Activated T-helper 1 cell treated with anti-CD3 and anti-CD28 coated beads, Interleukin-2, amount 50 U/mL, for 16 hours (primary cell): ENCODE measurements at places on chromosomes 5 and 9.
A peak's percentile ranks its signal among the peaks of the same experiment; 100 is the strongest.

DNA sequence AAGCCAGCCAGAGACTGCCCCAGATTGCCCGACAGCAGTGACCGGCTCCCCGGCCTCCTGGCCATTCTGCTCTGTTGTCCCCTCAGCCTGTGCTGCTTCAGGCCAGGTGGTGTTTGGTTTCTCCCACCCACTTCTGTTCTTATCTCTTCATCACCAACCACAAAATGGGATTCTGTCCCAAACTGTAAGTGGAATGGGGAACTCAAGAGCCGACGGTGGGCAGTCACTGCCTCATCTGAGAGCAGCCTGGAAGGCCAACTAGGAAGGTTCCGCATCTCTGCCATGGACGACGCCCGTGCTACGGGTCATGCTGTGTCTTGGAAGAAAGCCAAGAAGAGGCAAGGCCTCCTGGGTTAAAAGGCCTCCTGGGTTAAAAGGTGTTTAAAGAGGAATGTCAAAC is 219.0 kb upstream of the PIK3R1 start:
- no peak for DNase-seq

GRCh38 chr9:87518702-87519335 is 21.2 kb downstream of the DAPK1 start:
- no peak for DNase-seq

GRCh38 chr9:113269355-113269754 is 6.0 kb downstream of the CDC26 start:
- DNase-seq, result no peak

- no peak for DNase-seq
Observed at GRCh38 chr9:27675354-27675753, 102.1 kb upstream of the C9orf72 start.

DNA sequence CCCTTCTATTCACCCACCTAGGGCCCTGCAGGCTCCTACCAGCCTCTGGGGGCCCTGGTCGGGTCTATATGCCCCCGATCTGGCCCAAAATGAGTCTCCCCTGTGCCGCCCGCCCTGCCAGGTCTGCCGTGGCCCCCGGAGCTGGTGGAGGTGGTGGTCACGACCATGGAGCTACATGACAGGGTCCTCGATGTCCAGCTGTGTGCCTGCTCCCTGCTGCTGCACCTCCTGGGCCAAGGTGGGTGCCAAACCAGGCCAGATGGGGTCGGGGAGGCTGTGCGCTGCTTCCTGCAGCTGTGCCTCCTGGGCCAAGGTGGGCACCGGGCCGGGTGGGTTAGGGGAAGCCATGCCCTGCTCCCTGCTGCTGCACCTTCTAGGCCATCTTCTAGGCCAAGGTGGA is 17.5 kb downstream of the REXO4 start:
- no peak for DNase-seq

DNA sequence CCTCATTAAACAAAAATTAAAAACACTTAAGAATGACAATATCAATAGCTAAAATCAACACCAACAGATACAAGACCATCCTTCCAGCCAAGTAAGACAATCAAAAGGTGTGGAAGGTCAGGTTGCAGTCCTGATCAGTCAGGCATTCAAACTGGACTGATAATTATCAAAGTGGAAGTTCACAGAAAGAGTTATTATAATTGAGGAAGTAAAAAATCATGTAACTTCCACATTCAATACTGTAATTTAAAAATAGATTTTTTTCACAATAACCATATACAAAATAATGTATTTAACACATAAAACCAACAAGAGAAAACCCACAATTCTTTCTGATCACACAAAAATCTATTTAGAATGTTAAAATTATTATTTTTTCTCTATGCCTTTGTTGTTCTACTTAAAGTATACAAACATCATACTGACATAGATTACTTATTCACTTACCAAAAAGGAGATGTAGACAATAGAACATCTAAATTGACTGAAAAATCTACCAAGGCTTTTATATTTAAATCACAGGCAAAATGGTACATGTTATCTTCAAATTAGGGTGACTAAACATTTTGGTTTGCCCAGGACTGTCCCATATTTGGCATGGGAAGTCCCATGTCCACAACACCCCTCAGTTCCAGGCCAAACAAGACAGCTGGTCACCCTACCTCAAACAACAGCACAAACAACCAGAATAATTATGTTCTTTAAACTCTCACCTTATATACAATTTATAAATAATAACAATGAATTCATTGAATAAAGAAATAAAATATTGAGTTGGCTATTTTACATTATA is 142.5 kb upstream of the SLC24A2 start:
- DNase-seq, result no peak

DNA sequence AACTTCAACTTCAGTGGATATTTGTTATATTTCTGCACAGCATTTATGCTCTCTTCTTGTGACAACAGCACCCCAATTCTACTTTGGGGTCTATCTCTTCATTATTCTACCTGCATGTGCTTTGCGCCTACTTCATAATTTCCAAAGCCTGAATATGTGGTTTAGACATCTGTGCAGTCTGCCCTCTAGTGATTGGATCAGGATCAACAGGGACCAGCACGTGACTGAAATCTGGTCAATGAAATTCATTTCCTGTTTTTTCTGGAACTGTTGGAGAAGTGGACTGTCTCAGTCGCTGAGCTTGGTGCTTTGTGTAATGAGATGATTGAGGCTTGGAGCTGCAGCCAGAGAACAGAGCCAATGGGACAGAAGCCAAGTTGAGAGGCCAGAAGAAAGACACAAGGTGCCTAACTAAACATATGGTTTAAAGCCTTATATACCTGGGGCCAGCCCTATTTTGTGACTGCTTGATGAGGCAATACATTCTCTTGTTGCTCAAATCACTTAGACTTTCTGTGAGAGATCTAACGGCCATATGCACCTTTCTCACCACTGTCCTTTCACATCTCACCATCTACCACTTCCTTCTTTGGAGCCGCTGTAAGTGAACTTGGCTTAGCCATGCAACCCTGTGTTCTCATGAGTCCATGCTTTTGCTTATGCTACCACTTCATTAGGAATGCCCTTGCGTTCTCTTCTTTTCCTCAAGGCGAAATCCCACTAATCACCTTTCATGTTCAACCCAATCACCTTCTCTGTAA is 68.8 kb upstream of the PPP2R2B start:
- no peak for DNase-seq

DNA sequence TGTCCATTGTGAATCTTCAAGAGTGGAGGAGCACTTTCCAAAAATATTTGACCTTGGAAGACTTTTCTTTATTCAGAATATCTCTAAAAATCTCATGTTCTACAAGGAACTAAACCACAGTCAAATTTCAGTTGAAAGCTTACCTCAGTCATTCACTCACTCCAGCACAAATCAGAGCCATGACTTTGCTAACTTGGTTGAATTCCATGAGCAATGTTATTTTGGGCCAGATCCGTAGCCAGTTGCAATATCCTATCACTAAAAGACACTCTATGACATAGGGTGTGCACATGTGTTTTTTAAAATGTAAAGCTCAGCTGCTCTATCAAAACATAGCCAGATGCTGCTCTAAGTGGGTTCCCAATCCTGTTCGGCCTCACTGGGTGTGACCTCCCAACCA is 156.1 kb upstream of the ANKRD55 start:
- no peak for DNase-seq

- no peak for DNase-seq
Observed at GRCh38 chr5:151470439-151470838, 23.0 kb downstream of the SLC36A1 start.

- DNase-seq, result no peak
Observed at GRCh38 chr5:149485655-149486615, 65.3 kb downstream of the CSNK1A1 start.

DNA sequence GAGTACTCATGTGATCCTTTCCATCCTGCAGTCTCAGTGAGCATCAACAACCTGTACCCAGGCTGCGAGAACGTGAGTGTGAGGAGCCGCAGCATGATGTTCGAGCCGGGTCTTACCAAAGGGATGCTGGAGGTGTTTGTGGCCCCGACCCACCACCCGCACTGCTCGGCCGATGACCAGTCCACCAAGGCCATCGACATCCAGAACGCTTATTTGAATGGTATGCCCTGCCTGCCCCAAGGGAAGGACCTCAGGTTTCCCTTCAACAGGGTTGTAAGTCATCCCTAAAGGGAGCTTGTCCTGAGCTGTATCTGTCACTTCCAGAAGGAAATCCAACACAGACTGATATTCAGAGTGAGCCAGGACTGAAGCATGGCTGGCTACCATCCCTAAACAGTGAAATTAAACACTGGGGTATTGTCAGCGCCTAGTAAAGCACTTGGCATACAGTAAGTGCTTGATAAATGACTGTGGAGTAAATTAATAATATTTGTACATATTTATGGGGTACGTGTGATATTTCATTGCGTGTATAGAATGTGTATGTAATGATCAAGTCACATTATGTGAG is 39.3 kb upstream of the CTSL start:
- DNase-seq, result no peak

- DNase-seq, result no peak
Observed at GRCh38 chr5:96253140-96253539, 179.9 kb downstream of the PCSK1 start.

DNA sequence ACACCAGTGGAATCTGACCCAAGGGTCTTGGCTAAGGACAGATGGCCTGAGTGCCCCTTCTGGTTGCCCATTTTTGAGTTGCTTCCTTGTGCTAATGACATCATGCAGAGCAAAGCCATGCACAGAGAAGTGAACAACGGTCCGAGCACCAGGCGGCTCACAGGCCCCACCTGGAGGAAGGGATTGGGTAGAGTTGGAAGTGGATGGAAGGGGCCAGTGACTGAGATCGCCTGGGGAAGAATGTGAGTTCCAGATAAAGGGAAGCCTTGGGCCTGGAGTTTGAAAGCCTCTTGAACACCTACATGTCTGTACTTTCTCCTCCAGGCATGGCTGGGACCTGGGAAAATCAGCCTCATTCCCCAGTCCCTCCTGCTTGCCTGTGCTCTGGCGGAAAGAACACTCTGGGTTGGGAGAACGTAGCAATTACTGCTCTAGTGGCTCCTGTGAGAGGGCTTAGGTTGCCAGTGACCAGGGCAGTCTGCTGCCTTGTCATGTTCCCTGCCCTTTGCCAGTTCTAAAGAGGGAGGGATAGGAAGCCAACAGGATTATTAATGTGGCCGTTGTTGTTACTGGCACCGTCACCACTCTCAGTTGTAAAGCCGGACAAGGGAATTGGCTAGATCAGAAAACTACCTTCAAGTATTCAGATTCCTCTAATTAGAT is 62.5 kb upstream of the PTPN3 start:
- DNase-seq, result no peak

GRCh38 chr5:73513996-73514395 is 15.8 kb downstream of the BTF3 start:
- no peak for DNase-seq

DNA sequence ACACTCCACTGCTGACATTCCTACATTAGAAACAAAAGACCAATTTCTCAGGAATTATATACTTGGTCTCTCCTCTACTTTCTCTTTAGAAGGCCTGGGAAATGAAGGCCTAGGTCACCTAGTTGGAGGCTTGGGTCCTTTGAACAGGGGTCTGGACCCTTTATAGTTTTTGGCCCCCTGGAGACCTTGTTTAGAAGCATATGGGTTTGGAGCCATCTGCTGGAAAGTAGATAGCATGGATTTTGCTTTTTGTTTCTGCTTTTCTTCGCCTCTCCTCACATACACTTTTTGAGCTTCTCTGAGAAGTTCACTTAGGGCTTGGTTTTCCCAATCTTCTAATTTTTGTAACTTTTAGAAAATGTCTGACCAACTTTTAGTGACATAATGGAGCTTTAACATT is 67.1 kb upstream of the CDK20 start:
- no peak for DNase-seq

DNA sequence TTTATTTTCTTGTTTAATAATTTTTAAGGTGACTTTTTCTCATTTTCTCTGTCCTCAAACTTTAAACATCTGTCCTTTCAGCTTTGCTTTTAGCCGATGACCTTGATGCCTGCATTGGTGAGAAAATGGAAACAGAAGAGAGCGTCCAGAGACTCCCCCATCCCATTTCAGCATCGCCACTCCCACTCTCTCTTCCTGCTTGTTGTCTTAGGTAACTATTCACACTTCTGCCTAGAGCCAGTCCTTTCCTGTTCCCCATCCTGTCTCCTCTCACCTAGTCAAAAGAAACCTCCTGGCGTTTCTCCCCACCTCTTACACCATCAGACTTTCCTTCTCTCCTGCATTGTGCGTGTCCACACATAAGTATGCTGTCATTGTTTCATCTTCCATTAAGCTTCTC is 124.6 kb downstream of the MAST4 start:
- DNase-seq, result no peak

DNA sequence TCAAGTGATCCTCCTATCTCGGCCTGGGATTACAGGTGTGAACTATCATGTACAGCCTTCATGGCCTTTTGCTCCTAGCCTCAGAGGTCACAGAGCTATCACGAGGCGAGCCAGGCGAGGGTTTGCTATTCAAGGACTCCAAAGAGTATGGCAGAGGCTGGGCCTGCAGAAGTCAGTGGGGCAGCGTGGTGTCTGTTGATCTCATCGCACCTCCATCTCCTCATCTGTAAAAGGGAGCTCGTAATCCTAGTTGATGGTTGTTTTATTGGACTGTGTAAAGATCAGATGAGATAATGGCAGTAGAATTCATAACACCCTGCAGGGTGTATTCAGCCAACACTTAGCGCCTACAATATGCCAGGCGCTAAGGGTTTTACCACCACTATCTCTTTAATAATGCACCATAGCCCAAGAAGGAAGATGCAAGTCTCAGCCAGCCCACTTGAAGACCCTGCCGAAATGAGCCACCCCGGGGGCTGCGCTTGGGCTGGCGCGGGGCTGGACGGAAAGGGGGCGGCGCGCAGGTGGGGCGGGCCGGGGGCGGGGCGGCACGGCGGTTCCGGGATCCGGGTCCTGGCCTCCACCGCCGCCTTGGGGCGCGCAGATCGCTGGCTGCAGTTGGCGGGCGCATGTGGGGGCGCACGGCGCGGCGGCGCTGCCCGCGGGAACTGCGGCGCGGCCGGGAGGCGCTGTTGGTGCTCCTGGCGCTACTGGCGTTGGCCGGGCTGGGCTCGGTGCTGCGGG is at the start of gene GALNT12:
Gene GALNT12 (plus strand): TSS at position 601 of the 744 bp plus-strand sequence. CDS start 29 bp downstream, at position 630.
- DNase-seq, result peak; percentile 16

- no peak for DNase-seq
Observed at GRCh38 chr5:91318724-91319123, 64.4 kb downstream of the ARRDC3 start.

- DNase-seq, result no peak
Observed at GRCh38 chr5:119451561-119451960, 736 bp upstream of the HSD17B4 start.

GRCh38 chr9:74663439-74663838 is 166.3 kb downstream of the RORB start:
- no peak for DNase-seq

DNA sequence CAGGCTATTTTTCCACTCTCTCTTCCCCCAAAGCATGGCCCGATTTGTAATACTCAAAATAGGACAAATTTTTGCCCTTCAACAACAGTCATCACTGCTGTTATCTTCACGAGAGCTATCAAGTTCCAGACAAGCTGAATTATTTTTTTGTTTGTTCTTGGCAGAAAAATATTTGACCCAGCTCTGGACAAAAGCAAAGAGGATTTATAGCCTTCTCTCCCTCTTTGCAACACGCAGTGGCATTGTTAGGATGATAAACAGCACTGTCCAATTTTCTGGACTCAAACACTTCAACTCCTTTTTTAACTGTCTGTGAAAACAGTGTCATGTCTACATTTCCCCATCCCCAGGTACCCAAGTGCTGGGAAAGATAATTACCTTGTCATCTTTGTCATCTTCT is 160.3 kb downstream of the SLF1 start:
- DNase-seq, result no peak

GRCh38 chr5:135116160-135116561 is 82.1 kb upstream of the PITX1 start:
- DNase-seq, result no peak

GRCh38 chr9:88024896-88025295 is 50.6 kb upstream of the CDK20 start:
- no peak for DNase-seq

GRCh38 chr5:66813306-66813705 is 217.1 kb downstream of the MAST4 start:
- DNase-seq, result no peak
